ENCODE measurements at places on chromosomes 2 and 18.

DNA sequence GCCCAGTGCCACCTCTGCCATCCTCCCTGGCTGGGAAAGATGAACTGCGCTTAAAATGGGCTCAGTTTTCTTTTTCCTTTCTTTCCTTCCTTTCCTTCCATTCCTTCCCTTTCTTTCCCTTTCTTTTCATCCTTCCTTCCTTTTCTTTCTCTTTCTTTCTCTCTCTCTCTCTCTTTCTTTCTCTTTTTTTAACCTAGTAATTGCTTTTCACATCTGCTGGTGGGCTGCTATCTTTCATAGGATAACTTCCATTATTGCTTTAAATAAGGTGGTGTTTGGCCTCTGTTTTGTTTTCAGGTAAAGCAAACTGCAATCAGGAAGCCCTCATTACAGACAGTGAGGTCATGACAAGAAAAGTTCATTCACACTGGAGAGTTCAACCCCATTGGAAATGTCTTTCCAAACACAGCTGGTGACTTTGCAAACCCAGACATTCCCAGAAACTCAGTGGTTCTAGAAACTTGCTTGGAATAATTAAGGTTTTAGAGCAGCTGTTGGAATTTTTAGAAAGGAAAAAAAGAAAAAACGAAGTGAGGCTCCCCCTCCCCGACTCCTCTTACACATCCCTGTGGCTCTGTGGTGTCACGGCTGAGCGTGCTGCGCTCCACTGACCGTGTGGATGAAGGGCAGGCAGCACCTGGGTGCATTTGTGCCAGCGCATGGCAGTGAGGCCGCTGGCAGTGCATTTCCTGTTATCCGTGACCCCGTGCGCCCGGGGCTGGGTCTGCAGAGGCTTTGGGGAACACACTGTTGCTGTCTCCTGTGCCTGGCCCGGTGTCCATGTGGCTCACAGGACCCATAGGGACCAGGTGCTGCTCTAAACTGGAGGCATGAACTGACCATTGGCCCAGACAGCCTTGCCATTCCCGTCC lies 76.9 kb downstream of the MBP start:
- no peak for DNase-seq

DNA sequence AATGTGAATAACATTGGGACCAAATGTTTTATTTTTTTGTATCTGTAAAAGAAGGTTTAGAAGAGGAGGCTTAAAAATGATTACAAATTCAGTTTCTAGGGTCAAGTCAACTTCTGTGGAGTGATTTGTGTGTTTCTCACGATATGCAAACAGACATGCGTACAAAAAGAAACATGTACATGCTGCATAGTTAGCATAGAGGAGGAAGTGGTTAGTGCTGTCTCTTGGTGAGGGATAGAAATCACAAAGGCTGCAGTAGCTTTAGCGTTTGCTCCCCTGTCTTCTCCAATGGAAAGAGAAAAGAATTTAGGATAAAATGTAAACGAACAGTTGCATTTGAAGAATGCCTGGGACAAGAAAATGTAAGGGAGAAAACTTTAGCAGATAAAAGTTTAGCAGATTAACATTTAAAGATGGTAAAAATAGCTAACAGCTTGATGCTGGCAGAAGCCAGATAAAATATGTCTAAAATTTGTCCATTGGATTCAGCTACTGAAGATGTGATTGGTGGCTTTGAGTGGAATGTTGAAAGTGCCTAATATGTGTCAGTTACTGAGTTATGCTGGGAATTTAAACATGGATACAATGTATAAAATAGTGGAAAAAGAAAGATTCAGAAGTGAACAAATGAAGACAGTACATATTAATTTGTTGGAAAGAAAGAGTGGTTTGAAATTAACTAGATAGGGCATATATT lies 44.9 kb downstream of the MALT1 start:
- no peak for DNase-seq

GRCh38 chr18:77223653-77224052 lies 26.0 kb upstream of the GALR1 start:
- DNase-seq = no peak

DNA sequence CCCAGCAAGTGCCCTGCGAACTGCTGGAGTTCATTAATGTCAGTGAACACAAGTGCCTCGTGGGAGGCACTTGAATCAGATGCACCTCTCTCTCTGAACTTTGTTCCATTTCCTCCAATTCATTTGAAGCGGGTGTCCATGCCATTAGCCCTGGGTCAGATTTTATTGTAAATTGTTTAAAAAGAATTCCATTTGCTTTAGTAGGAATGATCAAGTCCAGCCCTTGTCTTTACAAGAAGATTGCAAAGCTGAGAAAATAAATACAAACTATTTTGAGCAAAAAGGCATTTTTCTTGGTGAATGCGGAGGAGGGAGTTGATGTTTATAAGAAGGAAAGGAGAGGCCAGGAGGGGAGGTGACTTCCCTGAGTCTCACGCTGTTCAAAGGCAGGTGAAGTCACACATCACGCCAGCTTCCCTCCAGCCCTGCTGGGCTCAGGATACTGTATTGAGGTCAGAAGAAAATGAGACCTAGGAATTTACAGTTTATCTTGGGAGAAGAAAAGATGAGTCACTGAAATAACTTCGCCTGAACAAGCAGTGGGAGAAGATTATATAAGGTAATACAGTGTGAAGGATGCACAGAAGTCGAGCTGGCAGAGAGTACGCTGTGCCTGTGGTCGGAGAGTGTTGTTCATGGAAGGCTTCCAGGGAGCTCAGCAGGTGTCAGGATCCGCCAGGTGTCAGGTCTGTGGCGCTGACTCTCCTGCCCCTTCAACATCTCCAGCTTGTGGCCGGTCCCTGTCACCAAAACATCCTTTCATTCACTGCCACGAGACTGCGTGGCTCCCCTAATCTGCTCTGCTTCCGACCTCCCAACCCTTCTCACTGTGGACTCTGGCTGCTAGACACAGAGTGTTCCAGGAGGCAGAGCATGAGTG lies 36.5 kb downstream of the EFR3B start:
- no peak for DNase-seq

DNA sequence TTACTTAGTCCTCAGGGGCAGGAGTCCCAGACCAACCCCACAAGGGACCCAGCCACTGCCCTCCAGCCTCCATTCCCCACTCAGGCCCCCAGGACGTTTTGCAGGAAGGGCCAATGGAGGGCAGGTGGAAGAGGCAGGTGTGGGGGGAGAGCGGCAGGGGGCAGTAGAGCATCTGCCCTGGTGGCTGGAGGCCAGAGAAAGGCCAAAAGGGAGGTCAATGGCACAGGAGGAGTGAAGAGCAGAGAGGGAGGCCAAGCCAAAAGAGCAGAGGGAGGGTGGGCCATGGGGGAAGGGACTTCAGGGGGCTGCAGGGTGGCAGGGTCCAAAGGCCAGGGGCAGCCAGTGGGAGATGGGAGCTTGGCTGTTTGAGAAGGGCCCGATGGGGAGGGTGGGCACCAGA lies 17.3 kb upstream of the GPR55 start:
- no peak for DNase-seq

- no peak for DNase-seq
These were observed 470.8 kb downstream of the DLGAP1 start for GRCh38 chr18:3984163-3984757.

GRCh38 chr2:150107170-150107569 lies 380.3 kb downstream of the RND3 start:
- DNase-seq = no peak

DNA sequence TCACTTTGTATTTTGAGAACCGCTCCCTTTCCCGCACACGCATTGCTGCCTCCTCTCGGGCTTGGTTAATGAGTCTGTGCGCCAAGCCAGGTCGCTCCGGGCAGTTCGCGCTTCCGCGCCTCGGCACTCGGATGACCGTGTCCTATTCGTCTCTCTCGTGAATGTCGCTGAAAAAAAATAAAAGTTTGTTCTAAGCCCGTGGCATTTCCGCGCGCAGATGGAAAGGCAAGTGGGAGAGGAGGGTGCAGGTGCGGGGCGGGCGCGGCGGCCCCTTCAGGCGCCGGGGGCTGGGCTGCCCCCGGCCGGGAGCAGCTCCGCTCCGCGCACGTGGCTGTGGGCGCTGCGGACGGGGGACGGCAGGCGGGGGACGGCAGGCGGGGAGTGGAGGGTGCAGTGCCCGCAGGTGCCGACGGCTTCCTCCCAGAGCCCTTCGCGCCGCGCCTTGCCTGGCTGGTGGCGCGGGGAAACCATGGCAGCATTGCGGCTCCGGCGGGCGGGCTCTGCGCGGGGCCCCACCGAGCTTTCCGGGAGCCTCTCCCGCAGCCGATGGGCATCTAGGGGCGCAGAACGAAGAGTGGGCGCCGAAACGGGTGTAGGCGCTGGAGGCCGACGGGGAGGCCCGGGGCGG lies 159.6 kb upstream of the SIX2 start:
- no peak for DNase-seq

GRCh38 chr2:65130664-65131175 lies 814 bp upstream of the RAB1A start:
- no peak for DNase-seq

- DNase-seq = no peak
These were observed 40.5 kb downstream of the MYO3B start for GRCh38 chr2:170218456-170218855.

DNA sequence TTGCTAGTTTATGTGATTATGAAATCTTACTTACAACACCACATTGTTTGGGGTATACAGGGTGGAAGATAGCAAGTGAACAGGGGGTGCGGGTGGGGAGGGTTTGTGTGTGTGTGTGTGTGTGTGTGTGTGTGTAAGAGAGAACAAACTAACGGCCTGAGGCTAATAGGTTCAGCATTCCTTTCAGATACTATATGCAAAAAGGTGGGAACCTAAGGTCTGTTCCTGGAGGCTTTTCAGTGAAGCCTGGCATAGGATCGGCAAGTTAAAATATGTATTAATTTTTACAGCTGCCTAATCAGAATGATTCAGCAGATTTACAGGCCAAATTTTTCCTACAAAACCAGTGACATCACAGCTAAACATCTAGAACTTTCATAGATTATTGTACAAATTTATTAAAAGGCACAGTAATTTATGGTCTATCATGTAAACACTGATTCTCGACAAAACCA lies 7.6 kb upstream of the SPDYA start:
- no peak for DNase-seq

GRCh38 chr2:167294776-167295140 lies 406.5 kb downstream of the XIRP2 start:
- DNase-seq = no peak

DNA sequence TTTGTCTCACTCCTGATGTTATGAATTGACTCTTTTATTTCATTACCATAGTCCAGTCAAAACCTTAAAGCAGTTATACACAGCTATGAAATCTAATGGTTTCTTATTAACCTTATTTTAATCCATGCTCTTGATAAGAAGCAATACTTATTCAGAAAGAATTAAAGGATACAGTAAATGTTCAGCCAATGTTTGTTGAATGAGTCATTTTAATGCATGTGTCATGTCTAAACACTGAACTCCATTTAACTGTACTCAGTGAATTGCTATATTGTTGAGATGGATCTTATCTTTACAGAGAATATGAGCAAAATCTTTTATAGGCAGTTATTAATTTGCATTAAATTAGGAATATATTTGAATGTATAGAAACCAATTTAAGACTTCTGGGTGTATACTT lies 135.1 kb upstream of the TFPI start:
- DNase-seq = no peak

DNA sequence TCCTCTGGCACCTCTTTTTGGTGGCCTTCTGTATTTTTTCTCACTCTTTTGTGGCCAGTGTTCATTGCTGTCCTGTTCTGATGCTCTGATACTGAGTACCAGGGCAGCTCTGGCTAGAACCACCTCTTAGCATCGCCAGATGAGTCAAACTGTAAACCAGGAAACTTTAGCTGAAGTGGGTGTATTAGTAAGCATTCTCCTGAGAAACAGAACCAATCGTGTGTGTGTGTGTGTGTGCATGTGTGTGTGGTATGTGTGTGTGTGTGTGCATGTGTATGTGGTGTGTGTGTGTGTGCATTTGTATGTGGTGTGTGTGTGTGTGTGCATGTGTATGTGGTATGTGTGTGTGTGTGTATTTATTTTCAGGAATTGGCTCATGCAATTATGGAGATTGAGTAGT lies 166.3 kb upstream of the SKOR2 start:
- DNase-seq = no peak

DNA sequence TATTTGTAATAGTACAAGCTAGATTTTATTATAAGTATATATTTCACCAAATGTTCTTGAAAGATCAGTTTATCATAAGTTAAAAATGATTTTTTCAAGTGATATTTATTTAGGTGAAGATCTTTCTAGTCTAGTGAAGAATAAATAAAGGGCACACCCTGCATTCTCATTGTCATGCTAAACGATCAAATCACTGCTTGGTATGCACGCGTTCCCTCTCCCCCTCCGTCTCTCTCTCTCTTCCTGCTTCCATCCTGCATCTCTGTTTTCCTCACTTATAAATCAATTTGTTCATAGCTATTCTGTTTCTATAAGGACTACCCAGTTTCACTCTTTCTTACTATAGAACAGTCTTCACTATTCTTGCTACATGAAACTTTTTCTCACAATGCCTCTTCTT lies 1067.4 kb downstream of the LRP1B start:
- no peak for DNase-seq

- peak; percentile 63 for DNase-seq
These were observed 241.5 kb downstream of the ICOS start for GRCh38 chr2:204177977-204178522.

- no peak for DNase-seq
These were observed 71.9 kb downstream of the TEX51 start for GRCh38 chr2:126970583-126970982.

DNA sequence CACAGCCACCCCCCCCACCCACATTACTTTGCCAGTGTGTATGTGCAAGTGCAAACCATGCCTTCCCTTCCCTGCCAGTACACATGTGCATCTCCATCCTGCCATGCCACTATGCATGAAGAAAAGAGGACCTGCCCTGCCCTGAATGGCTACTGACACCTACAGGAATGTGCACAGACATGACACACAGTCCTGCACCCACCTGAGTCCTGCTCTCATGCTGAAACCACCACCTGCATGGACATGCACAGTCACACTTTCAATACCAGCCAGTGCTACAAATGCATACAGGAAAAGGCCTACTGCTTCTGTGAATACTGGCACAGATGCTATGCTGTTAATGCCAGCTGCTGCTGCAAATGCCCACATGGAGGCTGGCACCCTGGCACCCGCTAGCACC lies 334.4 kb upstream of the DLGAP1 start:
- DNase-seq = no peak

GRCh38 chr2:226903179-226903578 lies 67.3 kb downstream of the RHBDD1 start:
- no peak for DNase-seq

GRCh38 chr18:8928847-8929780 lies 173.4 kb upstream of the NDUFV2 start:
- DNase-seq = no peak

Measured in activated naive CD4-positive, alpha-beta T cell (primary cell).